ENCODE measurements at places on chromosomes 1 and 21.

- DNase-seq = no peak
Measured at GRCh38 chr1:66607458-66607857, 73.5 kb downstream of the SGIP1 start.

- no peak for DNase-seq
Measured at GRCh38 chr1:221204055-221204833, 325.0 kb downstream of the HLX start.

GRCh38 chr1:64047549-64047996, 155.8 kb upstream of the UBE2U start:
- no peak for DNase-seq

- DNase-seq = no peak
Measured at GRCh38 chr1:37560401-37561132, 3.8 kb downstream of the DNALI1 start.

GRCh38 chr1:53210352-53210751, 10.1 kb downstream of the CZIB start:
- no peak for DNase-seq

- DNase-seq = no peak
Measured at GRCh38 chr1:211487672-211488208, 4.2 kb downstream of the RD3 start.

GRCh38 chr1:116461723-116462122, 88.7 kb downstream of the ATP1A1 start:
- DNase-seq = no peak

DNA sequence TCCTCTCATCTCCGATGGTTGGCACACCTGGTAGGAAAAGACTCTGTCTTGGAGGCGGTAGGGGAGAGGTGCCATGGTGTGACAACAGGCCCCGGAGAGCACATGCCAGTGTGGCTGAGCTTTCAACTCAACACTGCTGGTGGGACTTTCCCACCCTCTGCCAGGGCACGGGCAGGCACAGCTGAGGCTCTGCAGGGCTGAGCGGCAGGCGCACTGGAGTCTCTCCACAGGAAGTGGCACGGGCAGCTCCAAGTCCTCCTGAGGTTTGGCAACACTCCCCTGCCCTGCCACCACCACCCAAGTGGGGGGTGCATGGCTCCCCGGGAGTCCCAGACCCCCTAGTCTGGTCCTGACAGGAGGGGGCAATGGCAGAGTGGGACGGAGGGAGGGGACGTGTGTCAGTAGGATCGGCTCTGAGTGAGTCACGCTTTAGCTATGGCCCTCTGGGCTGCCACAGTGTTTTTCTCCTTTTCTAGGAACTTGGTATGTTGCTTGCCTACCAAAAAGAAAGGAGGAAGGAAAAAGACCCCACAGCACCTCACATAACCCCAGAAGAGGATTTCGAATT, 27.3 kb upstream of the EVA1B start:
- DNase-seq = no peak

DNA sequence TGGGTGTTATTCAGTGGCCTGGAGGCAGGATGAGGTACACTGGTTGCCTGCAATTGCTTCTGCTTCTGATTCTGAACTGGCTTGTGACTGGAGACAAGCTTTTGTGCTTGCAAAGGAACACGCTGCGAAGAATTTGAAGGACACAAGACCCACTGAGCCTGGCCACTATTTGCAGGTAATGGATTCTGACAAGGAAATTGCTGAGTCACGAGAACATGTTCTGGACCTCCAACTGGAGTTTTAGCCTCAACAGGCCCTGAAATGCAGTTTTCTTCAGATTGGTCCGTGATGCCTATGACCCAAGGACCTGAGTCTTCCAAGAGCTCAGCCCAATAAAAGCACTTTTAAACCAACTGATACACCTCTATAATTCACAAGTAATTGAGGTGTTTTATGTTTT, 4.6 kb downstream of the RAB3GAP2 start:
- no peak for DNase-seq

DNA sequence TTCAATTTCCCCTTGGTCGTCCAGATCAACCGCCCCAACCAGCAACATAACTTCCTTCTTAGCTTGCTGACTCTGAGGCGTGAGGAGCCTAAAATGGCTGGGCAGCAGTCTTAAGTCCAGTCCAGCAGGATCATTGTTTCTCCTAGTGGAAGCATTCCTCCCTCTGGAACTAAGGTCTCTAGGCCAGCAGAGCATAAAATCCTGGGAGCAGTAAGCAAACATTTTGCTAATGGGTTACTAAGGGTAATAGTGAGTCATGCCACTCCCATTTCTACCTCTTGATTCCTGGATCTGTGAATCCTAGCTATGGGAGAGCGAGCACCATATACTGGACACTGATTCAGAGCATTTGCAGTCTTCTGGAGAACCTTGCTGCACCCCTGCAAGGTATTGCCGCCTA, 59.9 kb downstream of the ADSS2 start:
- no peak for DNase-seq

DNA sequence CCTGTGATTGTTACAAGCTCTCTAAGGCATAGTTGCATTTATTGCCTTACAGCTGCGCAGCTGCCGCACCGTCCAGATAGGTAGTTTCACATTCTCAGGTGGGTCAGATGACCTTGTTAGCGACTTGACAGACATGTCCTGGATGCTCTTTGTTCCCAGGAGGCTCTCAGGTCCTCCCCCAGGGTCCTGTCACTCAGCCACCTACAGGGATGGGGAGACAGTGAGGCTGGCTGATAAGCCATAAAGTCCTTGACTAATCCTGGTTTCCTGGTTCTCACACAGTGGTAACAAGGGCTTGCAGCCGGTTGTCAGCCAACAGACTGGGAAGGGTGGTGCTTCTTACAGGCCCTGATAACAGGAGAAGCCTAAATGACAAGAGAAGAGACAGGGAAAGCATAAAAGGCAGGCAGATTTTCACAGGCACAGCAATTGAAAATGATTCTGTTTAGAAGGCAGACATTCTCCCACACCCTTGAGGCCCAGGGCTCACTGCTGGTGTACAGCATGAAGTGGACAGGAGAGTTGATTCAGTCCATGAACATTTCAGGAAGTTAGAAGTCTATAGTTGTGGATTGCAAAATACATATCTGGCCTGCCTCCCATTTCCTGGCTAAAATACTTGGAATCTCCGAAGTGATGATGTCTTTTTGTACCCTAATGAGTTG, 2.9 kb downstream of the ARF1 start:
- DNase-seq = no peak

- peak; percentile 63 for DNase-seq
Measured at GRCh38 chr1:179228783-179229213, 679 bp downstream of the ABL2 start.

DNA sequence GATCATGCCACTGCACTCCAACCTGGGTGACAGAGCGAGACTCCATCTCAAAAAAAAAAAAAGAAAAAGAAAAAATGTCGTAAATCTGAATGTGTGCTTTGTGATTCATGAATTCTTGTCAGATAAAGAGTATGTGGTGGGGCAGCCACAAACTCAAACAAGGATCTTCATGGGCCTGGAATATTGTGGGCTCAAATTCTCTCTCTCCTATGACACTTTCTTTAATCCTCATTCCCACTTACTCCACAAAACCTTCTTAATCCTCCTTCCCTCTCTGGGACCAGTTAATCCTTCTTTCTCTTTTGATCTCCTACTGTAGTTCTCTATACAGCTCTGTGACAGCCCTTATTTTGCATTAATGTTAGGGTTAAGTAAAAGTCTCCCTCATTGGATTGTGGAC, 112.3 kb downstream of the AK5 start:
- DNase-seq = no peak

DNA sequence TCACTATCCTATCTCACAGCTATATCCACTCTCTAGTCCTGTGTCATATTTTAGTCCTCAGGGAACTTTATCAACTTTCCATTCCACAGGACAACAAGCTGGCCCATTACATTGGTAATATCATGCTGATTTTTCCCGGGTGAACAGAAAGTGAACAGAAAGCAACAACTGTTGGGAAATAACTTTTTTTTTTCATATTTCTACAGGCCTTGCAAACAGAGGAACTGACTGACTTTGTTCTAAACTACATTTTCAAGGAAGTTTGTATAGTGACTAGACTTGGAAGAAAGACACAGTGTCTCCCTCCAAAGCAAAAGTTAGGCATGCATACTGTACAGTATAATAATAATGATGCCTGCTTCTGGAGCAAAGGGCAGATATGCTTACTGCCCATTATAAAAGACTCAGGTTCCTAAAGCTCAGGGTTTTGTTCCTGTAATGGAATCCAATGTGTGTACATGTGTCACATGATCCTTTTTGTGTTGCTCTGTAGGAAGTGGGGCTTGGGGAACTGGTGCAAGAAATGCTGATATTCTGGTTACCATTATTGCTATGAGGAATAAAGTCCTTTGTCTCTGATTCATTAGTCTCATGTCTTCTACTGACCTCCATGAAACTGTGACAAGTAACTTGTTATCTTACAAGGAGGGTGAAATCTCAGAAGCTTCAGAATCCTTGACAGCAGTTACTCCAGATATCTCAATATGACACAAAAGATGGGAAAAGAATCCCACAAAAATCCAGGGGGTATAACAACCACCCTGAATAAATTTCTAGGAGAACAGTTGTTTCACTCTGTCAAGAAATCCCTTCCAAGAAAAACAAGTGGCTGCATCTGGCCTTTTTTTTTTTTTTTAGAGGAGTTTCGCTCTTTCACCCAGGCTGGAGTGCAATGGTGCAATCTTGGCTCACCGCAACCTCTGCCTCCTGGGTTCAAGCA, 17.7 kb upstream of the NTPCR start:
- DNase-seq = no peak

GRCh38 chr1:206103979-206104378, 13.2 kb downstream of the AVPR1B start:
- no peak for DNase-seq

DNA sequence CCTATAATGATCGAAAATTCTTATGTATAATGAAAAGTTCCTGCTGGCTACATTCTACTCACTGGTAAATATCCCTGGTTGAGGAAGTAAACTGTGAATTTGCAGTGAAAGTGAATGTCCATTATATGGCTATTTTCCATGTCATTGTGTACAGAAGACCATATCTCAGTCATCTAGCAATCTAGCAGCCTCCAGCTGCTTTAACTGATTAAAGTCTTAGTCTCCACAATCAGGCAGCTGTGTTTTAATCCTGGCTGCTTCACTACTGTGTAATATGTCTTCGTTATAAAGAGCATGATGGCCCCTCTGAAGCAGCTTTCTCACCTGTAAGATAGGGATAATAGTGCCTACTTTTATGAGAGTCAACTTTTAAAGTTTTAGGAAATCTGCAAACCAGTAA, 11.4 kb downstream of the CLCA2 start:
- no peak for DNase-seq

DNA sequence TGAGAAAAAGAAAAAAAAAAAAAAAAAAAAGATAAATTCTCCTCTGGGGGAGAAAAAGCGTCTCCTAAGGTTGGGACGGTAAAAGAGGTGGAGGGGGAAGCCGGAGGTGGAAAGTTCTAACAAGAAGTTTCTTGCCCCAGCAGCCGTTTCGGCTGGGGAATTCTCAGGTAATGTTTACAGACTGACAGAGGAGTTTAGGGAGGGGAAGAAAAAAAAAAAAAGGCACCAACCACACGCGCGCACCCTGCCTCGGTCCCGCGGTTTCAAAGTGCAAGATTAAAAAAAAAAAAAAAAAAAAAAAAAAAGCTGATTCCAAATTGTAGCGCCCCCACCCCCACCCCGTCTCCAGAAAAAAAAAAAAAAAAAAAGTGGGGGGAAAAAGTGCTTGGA, 504 bp downstream of the DHRS3 start:
- peak; percentile 38 for DNase-seq

DNA sequence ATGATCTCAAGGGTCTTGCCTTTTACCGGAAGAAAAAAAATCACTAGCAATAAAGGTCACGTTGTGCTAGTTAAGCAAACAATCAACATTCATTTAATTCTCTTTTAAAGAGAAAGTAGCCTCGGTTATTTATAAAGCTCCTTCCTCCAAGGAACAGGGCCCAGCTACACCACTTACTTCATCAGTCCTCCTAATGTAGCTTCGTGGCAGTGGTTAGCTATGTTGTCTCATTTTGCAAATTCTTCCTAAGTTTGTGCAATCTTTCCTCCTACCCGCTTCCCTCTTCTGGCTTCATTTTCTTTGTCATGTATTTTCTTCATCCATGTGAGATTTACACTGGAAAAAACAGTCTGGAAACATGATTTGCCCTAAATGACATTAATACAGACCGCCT, 554.2 kb downstream of the NUF2 start:
- DNase-seq = peak; percentile 42

DNA sequence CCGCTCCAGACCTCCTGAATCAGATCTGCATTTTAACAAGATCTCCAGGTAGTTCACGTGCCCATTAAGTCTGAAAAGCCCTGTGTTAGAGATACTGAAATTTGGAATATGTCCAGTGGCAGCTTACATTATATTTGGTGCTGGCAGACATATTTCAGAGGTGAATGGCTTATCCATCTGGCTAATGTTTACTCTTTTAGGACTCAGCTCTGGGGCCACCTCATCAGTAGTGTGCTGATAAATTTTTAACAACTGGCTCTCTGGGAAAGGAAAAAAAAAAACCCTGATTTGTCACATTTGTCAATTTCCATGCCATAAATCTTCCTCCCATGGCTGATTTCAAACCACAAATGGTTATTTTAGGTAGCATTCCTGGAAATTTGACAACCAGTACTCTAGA, 25.3 kb upstream of the SYT6 start:
- no peak for DNase-seq

GRCh38 chr1:65166572-65167305, 18.7 kb downstream of the AK4 start:
- DNase-seq = no peak

GRCh38 chr1:77095236-77095635, 124.0 kb downstream of the PIGK start:
- peak; percentile 25 for DNase-seq

GRCh38 chr1:50197216-50197615, 88.5 kb downstream of the ELAVL4 start:
- DNase-seq = no peak

DNA sequence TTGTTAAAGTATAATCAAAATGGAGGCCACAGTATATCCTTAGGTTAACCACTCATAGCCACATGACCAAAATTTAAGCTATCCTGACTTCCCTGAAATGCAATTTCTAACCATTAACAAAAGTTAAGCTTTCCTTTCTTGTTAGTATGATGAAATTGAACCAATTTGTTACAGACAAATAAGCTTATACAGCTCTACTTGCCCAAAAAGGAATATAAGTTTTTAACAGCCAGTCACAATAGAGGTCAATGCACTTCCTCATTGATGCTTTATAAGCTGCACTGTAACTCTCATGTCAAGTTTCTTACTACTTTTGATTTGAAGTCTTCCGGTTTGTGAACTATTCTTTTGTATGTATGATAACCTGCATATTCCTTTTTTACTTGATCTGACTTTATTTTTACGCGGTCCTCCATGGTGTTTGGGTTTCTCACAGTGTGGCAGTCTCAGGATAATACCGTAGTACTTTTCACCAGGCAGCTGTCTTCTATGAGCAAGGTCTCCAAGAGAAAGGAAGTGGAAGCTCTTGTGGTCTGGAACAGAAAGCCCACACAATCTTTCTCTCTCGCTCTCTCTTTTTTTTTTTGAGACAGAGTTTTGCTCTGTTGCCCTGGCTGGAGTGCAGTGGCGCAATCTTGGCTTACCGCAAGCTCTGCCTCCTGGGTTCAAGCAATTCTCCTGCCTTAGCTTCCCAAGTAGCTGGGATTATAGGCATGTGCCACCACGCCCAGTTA, 331.6 kb downstream of the SRGAP2C start:
- DNase-seq = no peak
